Femur (tissue), 1 donor: ENCODE measurements at places on chromosomes 13 and 19.

- DNase-seq, result no peak
Measured at GRCh38 chr19:38913958-38914357, 2.0 kb upstream of the CCER2 start.

- DNase-seq, result no peak
Measured at GRCh38 chr13:46341112-46341711, 45.8 kb downstream of the RUBCNL start.

DNA sequence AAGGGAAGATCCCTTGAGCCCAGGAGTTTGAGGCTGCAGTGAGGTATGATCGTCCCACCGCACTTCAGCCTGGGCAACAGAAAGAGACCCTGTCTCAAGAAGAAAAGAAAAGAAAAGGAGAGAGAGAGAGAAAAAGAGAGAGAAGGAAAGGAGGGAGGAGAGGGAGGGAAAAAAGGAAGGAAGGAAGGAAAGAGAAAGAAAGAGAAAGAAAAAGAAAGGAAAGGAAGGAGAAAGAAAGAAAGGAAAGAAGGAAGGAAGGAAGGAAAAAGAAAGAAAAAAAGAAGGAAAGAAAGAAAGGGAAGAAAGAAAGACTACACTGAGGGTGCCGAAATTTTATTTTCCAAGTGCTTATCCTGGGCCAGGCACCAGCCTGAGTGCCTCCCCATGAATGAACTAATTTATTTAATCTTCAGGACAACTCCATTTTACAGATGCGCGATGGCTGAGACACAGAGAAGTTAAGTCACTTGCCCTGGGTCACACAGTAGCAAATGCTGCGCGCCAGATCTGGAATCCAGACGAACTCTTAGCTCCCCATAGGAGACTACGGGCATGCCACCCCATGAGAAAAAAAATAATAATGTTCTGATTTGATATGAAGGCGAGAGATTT, 2.7 kb downstream of the CDC42EP5 start:
- no peak for DNase-seq

GRCh38 chr13:48961379-48961778, 14.3 kb upstream of the FNDC3A start:
- no peak for DNase-seq

- DNase-seq, result no peak
Measured at GRCh38 chr13:98896083-98896867, 81.6 kb downstream of the DOCK9 start.
